ENCODE measurements at places on chromosomes 7 and 10.

- no peak for DNase-seq
These were observed 18.3 kb upstream of the ELMO1 start for GRCh38 chr7:37467002-37467401.

DNA sequence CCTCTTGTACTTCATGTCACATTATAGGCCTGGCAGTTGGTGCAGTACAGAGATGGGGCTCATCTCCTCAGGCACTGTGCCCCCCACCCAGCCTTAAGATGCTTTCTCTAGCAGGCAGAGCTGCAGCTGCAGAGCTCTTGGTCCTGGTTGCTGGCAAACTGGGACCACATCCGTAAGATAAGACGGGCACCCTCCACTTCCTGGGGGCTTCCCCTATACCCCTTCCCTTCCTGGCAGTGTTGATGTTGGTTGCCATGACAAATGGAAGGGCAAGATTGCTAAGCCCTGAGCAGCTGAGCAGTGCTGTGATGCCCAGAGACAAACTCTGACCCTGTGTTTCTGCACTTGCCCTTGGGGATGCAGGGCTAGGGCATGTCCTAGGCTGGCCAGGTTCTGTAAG, 103.4 kb upstream of the ANLN start:
- DNase-seq, result no peak

GRCh38 chr10:71299071-71299785, 19.8 kb upstream of the SLC29A3 start:
- no peak for DNase-seq

DNA sequence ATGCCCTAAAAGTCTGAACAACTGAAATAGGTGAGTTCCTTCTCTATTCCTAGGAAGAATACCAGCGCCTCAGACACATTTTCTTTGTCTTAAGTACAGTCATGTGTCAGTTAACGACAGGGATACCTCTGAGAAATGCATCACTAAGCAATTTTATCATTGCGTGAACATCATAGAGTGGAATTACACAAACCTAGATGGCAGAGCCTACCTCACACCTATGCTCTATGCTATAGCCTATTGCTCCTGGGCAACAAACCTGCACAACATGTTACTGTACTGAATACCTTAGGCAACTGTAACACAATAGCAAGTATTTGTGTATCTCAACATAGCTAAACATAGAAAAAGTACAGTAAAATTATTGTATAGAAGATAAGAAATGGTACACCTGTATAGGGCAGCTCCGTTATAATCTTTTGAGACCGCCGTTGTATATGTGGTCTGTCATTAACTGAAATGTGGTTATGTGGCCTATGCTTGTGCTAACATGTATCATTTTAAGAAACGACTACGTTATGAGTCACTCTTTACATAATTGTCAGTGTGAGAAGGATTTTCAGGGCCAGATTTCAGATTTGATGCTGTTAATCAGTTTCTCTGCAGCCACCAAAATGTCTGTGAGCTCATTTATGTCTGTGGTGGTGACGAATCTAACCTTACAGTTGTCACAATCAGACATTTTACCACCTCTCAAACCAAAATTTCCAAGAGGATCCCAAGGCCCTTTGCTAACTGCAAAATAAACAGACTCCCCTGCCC, 66.1 kb upstream of the STK17A start:
- no peak for DNase-seq

GRCh38 chr10:69835875-69836730, 34.4 kb downstream of the COL13A1 start:
- no peak for DNase-seq

- no peak for DNase-seq
These were observed 45.7 kb downstream of the CROT start for GRCh38 chr7:87391020-87391701.

- DNase-seq, result no peak
These were observed 305.1 kb upstream of the PITRM1 start for GRCh38 chr10:3477683-3478082.

DNA sequence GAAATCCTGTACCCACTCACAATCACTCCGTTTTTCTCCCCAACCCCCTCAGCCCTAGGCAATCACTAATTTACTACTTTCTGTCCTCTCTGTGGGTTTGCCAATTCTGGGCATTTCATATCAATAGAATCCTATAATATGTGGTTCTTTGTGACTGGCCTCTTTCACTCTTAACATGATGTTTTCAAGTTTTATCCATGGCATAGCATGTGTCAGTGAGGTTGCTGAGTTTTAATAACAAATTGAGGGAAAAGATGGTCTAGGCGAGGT, 11.9 kb downstream of the PLAU start:
- DNase-seq, result no peak

DNA sequence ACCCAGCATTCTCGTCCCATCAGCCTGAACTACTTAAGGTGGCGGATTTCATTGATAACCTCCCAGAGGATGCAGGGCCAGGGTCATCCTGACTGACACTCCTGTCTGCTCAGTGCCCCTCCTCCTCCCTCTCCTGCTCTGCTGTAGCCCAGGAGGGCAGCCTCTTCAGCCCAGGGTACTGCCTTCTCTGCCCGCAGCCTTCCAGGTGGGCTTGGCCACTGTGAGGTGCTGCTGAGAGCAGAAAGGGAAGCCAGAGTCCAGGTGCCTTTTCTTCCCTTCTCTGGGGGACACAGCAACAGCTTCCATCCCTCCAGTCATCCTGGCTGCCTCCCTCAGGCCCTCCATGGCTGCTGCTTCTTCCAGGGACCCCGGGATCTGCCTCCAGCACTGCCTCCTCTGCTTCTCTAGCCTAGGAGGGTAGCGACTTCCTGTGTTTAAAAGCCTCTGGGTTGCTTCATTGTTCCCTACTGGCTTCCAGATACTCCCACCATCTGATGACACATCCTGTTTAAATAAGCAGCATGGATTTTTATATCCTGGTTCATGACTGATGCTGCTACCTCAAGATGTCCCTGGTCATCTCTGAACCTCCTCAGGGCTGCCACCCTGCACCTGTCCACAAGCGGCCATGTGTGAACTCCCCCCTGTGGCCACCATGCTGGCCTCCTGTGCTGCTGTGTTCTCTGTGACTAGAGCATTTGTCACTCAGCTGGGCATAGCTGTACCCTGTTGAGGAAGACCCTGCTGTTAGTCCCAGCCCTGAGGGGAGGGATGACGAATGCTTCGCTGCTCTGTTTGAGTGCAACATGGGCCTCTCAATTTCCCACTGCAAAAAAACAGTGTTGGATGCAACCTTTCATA, 55.8 kb downstream of the AKR1C4 start:
- DNase-seq, result no peak

GRCh38 chr10:101241840-101242707, 12.8 kb upstream of the LBX1 start:
- DNase-seq, result no peak

DNA sequence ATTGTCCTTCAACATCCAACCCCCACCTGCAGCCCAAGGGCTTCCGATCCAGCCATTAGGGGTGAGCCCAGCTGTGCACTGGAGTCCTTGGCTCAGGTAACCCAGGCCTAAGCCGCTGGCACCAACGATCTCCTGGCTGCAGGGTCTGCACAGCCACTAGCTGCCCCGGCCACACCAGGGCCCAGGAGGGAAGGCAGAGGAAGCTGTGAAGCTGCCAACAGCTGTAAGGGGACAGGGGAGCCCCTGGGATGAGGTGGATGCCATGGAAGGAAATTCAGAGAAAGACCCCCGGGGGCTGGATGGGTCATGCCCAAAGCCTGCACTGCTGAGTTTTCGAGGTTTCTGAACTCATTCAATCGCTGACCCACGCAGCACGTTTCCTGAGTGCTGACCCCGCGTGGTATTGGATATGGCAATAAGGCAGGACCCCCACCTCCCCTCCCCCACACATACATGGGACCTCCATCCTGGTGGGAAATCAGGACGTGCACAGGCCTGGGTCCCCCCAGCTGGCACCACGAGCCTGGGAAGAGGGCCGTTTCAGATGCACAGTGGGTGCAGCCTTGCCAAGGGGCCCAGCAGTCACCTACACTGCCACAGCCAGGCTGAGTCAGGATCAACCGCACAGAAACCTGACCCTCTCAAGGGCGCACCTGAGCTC, 170.3 kb downstream of the DIP2C start:
- no peak for DNase-seq

DNA sequence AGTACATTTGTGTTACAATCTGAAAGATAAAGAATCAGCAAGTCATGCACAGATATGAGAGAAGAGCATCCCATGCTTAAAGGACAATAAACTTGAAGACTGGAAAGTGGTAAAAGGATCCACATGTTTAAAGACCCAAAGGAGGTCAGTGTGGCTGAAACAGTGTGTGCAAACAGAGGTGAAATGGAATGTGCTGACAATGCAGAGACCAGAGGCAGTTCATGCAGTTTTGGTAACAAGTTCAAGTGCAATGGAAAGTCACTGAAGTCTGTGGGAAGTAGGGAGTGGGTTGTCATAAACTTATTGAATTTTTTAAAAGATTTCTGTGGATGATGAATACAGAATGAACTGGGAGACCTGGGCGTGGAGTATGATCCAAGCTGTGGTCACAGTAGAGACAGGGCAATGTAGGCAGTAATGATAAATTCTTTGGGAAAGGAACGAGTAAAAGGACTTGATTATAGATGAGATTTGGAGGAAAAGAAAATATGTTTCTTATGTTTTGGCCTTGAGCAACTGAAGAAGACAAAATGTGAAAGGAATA, 408.0 kb downstream of the HGF start:
- no peak for DNase-seq

DNA sequence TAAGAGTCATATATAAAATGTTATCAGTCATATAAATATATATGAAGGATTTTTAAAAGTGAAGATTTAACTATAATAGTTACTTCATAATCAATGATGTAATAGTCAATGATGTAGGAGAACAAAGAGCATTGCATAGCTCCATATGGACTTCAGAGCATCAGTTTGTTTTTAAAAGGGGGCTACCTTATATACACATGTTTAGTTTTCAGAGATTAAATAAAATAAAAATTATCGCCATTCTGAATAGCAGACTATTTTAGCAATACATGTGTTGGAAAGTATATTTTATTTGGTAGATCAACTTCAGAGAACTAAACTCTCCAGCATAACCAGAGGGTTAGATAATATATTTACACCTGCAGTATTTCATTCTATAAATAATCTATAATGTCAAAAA, 29.1 kb upstream of the EPC1 start:
- no peak for DNase-seq

GRCh38 chr7:74293577-74293908, 4.3 kb downstream of the CLIP2 start:
- no peak for DNase-seq

GRCh38 chr10:110739811-110740271, 95.7 kb downstream of the RBM20 start:
- DNase-seq, result no peak

GRCh38 chr10:113445736-113446135, 107.1 kb upstream of the HABP2 start:
- no peak for DNase-seq

GRCh38 chr10:110225441-110225755, 18.0 kb downstream of the MXI1 start:
- DNase-seq, result no peak

DNA sequence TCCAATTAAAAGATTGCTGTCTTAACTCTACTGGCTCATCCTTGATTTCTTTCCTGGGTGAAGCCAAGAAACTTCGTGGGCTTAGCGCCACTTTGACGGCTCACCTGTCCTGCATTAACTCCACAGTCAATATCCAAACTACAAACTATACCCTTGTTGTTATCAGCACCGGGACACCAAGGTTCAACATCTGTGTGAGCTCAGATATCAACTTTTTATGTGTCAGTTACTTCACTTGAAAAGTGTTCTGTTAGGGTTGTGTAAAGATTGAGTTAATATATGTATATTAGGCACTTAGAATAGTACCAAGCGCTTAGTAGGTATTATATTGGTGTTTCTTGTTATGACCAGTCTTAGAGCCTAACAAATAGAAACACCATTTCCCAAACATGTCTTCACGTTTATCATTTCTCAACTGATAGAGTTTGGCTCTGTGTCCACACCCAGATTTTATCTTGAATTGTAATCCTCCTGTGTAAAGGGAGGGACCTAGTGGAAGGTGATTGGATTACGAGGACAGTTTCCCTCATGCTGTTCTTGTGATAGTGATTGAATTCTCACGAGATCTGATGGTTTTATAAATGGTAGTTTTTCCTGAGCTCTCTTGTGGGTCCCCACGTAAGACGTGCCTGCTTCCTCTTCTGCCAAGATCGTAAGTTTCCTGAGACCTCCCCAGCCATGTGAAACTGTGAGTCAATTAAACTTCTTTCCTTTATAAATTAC, 19.0 kb upstream of the ST8SIA6 start:
- DNase-seq, result no peak

DNA sequence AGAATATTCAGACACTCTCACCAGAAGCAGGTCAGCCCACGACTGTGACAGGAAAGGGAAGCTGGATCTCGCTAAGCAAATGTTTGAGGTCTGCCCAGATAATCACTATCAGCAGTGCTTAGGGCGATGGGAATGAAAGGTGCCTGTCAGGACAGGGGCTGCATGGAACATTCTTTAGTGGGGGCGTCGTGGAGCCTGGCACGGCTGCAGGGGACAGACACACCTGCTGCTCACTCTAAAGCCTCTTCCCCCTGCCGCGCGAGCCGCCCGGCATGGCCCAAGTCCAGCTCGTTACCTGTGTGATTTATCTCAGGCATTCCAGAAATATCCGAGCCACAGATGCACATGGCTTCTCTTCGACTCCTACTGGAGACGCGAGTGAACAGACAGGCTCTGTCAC, 235.5 kb downstream of the GLRX3 start:
- DNase-seq, result no peak

DNA sequence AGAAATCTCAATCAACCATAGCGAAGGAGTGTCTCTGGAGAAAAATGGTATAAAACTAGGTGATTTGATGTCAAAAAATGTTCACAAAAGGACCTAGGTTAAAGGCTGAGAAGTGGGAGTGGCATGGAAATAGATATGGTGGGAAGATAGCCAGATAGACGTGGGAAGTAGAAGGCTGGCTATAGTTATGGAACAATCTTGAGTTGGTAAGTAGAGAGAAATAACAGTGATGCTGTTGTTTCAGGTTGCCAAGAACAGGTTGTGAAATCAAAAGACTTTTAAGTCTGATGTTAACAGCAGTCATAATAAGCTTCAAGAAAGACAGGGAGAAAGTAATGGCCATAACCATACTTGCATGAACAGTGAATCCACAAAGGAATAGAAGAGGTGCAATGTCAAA, 106.1 kb upstream of the RSU1 start:
- DNase-seq, result no peak
